Stimulated activated CD4-positive, alpha-beta T cell treated with anti-CD3 and anti-CD28 coated beads, Interleukin-12 subunit alpha, Interleukin-12 subunit beta, amount 100 ng/mL, for 48 hours (primary cell): ENCODE measurements at places on chromosomes 2 and 18.

DNA sequence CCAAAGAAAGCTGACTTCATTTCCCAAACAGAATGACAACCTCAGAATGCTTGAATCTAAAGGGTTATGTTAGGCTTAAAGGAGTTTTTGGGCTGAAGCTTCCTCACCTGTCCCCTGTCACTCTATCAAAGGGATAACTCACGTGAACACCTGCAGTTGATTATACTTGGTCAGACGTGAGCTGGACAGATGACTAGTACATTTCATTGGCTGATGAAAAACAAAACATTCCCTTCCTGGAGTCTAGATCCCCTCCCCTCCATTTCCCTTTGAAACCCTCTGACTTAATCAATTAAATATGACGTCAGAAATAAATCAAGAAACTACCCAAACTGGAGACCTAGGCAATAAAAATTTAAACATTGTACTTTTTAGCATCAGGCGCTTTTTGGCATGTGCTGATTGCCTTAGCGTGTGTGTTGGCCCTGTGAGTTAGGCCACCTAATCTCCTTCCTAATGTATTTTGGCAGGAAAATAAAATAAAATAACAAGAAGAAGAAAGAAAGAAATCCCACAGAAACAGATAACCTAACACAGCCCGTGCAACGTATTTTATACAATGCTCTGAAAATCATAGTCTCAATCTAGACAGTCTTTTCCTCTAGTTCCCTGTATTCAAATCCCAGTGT, 159.0 kb downstream of the ANTXR1 start:
- no peak for DNase-seq

GRCh38 chr2:27147935-27148334, 869 bp upstream of the TCF23 start:
- no peak for DNase-seq

DNA sequence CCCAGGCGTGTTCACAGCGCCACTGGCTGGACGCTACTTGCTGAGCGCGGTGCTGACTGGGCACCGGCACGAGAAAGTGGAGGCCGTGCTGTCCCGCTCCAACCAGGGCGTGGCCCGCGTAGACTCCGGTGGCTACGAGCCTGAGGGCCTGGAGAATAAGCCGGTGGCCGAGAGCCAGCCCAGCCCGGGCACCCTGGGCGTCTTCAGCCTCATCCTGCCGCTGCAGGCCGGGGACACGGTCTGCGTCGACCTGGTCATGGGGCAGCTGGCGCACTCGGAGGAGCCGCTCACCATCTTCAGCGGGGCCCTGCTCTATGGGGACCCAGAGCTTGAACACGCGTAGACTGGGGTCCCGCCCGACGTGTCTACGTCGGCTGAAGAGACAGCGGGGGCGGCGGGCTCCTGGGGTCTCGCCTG, 891 bp upstream of the KHK start:
- DNase-seq = peak; percentile 32

DNA sequence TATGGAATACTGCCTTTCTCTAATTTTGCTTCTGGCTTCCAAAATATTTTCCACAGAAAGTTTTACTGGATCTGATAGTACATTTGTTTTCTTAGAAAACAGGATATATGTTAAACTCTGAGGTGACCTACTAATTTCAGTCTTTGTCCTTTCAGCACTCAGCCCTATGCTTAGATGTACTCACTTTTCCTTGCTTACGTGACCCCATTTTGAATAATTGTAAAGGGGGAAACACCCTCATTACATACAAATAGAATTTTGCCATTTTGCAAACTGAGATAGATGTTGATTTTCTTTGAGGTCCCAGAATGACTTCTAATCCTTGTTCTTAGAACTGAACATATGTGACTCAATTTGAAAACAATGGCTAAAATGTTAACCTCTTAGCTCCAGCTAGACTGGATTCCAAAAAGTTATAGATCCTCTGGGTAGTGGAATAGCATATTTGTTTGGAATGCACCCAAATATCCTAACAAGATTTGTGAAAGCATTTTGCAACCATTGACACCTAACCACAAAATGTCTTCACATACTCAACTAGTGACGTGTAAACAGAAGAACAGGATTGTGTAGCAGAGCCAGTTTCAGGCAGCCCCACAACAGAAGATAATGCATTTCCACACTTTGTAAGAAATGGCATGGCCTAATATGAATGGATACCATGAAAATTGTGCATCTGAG, 44.8 kb upstream of the EHBP1 start:
- no peak for DNase-seq

DNA sequence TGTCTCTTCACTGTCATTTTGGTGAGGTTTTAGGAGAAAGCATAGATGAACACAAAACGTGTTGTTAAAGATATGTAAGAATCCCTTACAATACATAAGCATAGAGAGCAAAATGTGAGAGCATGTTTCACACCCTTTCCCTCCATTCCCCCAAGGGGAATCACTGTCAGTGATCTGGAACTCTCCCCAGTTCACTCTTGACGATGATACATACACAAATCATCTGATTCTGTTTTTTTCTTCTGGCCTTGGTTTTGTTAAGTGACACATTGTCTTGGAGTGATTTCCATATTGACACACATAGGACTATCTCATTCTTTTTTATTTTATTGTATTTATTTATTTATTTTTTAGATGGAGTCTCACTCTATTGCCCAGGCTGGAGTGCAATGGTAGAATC, 53.7 kb upstream of the TANC1 start:
- no peak for DNase-seq

DNA sequence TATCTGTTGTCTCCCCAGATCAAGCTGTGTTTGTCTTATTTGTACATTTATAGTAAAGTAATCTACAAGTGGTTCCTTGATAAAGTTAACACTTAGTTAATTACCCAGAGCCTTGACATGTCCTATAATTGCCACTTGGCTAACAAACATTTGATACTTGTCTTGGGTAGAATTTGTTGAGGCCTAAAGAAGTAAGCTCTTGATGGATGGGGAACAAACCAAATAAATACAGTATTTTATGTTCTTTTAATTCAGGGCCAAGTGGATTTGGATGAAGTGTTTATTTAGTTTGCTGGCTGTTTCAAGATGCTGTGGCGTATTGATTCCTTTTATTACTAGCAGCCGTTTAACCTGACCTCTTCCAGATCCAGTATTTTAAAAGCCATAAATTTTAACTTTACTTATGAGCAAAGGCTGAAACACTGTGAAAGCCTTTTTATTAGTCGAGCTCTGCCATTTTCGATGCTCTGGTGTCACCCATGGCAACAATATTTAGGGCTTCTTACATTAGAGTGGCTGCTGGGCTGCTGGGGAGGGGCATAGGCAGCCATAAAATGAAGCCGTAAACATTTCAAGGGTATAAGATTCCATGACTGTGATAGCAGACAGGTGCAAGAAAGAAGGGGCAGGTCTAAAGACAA, 401.6 kb upstream of the NRP2 start:
- no peak for DNase-seq

DNA sequence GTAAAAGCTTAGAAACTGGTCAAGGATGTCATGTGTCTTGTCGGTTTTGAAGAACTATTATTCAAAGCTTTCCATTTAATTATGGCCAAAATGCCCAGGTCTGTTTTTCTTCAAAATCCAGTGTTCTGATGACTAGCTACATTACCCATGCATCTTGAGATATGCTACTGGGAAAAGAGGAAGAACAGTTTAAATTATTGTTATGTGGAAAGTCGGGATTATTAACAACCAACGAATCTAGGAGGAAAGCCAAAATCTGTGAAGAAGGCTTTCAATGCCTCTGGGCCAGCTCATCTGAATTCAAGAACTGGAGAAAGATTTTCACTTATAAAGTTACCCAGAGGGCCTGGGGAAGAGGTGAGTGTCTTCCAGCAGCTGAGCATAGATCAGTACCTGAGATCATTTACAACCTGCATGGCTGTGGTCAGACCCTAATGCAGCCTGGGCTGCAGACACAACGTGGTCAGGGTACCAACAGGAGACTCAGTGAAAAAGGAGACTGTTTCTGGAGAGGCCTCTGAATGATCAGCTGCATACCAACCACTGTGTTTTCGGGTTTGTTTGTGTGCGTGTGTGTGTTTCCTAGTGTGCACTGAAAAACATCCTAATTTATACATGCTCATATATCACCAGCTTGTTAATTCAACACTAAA, 308.5 kb downstream of the NRXN1 start:
- DNase-seq = no peak

- DNase-seq = peak; percentile 61
Measured at GRCh38 chr2:230643576-230644291, 68.9 kb upstream of the CAB39 start.

DNA sequence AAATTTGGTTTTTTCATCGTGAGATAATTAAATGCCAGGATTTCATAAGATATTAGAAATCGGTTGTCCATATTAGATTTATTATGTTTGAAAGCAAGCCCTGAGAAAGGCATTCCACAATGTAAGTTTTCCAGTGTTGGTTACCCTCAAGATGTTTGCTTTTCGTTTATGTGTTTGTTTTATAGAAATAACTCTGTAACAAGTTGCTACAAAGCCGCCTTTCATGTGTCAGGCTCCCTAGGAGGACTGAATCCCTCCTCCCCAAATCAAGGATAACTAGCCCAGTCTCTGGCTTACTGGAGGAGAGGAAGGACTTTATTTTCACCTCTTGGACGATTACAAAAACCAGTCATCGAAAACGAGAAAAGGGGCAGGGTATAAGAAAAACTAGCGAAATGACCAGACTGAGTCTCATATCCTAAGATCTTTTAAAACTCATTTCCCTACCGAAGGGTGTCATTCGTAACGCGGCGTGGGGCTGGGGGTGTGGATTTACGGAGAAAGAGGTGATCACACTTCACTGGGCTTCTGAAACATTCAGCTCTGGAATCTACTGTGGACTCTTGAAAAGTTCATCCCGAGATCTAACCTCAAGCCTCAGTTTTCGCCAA, 1.0 kb upstream of the PEX13 start:
- peak; percentile 56 for DNase-seq

DNA sequence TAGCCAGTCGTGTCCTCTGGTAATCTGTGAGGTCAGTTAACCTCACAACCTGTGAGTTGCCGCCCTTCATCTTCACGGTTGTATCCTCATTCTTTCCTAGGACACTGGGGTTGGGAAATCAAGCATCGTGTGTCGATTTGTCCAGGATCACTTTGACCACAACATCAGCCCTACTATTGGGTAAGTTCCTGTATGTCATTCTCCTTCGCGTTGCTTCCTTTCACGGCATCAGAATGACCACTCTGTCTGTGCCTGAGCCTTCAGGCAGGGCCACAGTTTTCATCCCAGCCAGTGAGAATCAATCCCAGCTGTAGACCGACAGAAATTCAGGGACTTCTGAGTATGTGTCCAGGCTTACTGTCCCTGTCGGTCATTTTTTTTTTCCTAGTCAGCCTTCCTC, 67.1 kb downstream of the RAB31 start:
- no peak for DNase-seq

GRCh38 chr2:9592699-9593098, 37.1 kb upstream of the ADAM17 start:
- no peak for DNase-seq

DNA sequence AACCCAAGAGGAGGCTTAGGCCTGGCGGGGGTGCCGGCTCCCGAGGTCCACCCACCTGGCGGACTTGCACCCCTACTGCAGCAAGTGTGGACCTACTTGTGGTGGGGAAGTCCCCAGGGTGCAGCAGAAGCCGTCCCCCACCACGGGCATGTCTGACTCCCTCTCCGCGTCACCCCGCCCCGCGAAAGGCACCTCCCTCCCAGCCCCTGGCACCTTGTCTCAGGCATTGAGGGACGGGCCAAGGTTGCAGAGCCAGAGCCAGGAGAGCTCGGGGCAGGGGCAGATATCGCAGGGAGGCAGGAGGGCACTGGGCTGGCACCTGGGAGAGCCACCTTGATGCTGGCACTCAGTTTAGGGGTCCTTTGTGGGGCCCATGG, 19.0 kb downstream of the CROCC2 start:
- no peak for DNase-seq
